ENCODE measurements at places on chromosomes 5 and 9. TPM values are rescaled to one million over a fixed set of nuclear protein-coding genes. Genes with fewer than 3 reads are reported as not detected.

Gene FGF10
- polyA plus RNA-seq = 0.09 TPM

Gene TRIM7
- 0.57 TPM for polyA plus RNA-seq

Gene ASPN
- polyA plus RNA-seq = not detected

Gene GABRP
- 4.0 TPM for polyA plus RNA-seq

Gene PCDHB14
- 2.7 TPM for polyA plus RNA-seq

GRCh38 chr5:144189800-144190429 lies 19.2 kb downstream of the KCTD16 start:
- no peak for DNase-seq

GRCh38 chr5:153429761-153430380 lies 60.6 kb upstream of the GRIA1 start:
- no peak for DNase-seq

- no peak for DNase-seq
Measured at GRCh38 chr5:101425339-101425859, 522.3 kb upstream of the ST8SIA4 start.

DNA sequence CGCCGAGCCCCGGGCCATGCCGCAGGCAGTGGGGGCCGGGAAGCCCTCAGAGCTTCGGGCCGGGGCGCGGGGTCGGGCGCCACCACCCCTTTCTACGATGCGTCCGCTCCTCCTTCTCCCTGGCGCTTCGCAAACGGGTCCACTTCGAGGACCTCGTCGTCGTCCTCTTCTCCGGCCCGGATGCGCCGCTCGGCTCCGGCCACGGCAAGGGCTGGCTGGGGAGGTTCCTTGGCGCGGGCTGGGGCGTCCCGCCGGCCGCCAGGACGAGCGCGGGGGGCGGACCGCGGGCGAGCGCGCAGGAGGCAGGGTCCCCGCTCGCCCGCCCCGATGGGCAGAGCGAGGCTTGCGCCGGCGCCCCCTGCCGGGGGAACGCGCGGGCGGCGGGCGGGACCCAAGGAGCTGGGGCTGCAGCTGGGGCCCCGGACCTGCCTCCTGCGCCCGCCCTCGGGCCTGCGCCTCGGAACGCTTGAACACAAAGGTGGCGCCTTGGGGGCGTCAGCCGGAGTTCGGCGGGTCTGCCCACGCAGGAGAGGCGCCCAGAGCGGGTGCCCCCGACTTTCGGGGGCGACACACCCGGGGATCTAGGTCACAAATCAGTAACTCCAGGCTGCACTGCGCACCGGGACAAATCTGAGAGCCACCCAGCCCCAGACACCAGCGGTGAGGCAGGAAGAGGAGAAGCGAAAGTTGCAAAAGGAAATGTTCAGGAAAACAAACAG lies at the start of gene ROR2:
ROR2 (minus strand) TSS at position 283 of the 719 bp plus-strand sequence.
- DNase-seq = no peak

- no peak for DNase-seq
Measured at GRCh38 chr5:154207204-154207603, 16.7 kb downstream of the GALNT10 start.

GRCh38 chr9:98641695-98642094 lies 67.0 kb downstream of the GABBR2 start:
- no peak for DNase-seq

GRCh38 chr5:179906795-179907555 lies 722 bp downstream of the TBC1D9B start:
- no peak for DNase-seq

DNA sequence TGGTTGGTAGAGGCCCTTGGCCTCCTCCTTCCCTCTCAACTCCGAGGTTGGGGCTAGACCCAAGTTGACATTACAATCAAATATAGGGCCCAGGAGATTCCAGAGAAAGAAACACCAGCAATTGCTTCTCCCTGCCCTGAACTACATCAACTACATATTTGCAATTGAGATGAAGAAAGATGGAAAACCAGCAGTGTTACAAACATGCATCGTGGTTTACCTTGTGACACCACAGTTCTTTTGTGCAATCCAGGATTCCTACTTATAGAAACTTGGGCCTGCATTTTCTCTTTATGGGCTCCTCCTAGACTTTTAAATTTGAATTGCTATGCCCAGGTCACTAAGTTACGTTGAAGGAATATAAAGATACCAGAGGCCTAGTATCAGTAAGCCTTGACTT lies 126.7 kb downstream of the DCP2 start:
- DNase-seq = no peak

DNA sequence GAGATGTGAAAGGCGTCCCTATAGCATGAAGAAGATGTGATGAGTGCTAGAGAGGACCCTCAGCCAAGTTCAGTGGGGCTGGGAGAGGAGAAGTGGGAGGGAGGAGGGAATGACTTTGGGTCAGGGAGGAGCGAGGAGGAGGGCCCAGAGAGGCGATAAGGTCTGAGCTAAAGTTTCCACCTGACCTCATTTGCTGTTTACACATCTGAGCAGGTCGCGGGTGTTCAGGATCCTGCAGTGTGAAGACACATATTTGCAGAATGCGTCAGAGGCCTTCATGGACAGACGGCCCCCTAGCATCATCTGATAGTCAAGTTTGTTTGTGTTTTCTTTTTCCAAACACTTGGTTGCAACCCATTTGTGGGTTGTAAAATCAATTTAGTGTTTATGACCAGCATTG lies 18.9 kb upstream of the IGFBPL1 start:
- DNase-seq = no peak

DNA sequence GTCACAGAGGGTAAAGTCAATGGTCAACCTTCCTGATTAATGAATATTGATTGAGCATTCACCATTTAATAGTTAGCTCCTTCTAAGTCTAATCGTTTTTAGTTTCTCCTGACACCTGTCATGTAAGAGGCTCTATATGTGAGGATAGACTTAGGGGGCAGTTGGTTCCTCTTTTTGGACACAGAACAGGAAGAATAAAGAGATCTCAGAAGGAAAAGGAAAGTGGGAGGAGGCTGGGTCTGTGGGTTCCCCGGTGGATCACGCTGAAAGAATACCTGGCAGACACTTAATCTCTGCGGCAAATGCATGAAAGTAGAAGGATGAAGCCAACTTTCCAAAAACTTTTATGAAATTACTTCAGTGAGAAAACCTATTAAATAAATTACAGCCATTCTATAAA lies 98.4 kb downstream of the PDE4D start:
- no peak for DNase-seq

- DNase-seq = no peak
Measured at GRCh38 chr9:37645903-37646506, 4.7 kb upstream of the FRMPD1 start.

DNA sequence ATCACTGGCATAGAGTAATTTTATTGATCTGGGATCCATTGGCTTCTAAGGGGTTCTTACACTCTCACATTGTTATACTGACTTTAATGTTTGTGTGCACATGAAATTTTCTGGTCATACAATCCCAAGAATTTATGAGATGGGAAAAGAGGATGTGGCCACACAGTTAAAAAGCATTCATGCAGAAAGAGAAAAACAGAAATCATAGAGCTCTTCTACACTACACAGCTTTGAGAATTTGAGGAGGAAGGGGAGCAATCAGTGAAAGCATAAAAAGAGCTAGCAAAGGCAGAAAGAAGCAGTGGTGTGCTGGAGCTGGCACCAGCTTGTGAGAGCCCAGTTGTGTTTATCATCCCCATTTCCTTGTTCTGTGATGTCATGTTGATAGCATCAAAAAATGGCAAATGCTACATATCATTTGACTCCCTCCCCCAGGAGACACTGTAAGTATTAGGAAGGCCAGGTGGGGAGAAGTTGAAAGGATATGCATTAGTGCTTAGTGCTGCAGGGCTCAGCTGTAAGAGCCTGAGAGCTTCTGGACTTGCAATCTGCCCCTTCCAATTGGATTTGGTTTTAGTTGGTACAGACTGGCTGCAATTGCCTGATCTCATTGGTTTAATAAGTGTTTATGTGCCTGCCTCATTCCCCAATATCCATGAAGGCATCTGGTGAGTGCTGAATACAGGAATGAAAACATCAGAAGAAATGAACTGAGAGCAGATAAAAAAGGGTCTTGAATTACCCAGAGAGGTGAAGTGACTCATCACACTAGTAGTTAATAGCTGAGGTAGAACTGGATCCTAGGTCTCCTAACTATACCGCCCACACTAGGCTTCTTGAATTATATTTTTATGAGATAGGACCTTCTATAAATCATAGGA lies 30.9 kb downstream of the RHOBTB3 start:
- DNase-seq = no peak

- no peak for DNase-seq
Measured at GRCh38 chr9:134158753-134159392, 5.5 kb downstream of the RNU6ATAC start.

Measured in H1 (cell line).